Caki2 (cell line): ENCODE measurements at places on chromosomes 12 and 14. TPM values are rescaled to one million over a fixed set of nuclear protein-coding genes. Genes with fewer than 3 reads are reported as not detected.

DNA sequence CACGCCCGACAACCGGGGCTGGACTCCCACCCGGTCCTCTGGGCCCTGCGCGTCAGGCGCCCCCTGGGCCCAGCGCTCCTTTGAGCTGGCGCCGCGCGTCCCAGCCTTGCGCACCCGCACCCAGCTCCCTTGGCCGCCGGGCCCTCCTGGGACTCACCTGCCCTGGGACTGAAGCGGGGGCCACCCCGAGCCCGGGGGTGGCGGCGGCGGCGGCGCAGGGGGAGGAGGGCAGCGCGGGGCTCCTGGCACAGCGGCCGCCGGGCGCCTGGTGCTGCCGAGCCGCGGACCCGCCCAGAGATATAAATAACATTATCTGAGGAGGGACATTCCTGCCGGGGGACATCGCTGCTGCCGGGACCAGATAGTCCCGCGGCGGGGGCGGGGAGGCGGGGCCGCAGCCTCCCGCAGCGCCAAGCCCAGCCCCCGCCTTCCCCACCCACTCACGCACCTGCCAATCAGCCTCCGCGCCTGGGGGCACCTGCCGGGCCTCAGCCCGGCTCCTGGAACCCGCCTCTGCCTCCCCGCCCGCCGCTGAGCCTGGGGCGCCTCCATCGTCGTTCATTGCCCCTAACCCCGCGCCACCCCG, at the start of gene SPTB:
Gene SPTB (minus strand): TSS at position 273 of the 586 bp plus-strand sequence. CDS start 56,813 bp downstream, outside the sequence.
- peak; percentile 7 for DNase-seq

Gene KRT74
- not detected in 2 replicates for total RNA-seq

DNA sequence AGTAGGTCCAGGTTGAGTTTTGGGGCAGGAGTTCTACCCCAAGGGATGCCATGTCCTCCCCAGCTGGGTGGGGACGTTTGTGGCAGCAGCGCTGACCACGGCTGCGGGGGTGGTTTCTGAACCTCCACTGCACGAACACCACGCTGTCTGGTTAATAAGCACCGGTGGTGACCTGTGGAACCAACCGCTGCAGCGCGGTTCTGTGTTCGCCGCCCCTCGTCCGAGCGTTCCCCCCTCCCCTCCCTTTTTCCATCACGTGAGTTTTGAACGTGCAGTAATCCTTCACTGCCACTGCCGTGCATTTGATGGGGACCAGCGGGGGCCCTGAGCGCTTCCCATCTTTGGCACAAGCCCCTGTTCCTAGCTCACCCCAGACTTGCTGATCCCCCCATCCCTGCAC, 6.4 kb upstream of the ADSS1 start:
- DNase-seq: no peak

- no peak for DNase-seq
Measured at GRCh38 chr12:95962222-95962621, 19.1 kb downstream of the AMDHD1 start.

Gene FOXG1
- not detected in 2 replicates for total RNA-seq

DNA sequence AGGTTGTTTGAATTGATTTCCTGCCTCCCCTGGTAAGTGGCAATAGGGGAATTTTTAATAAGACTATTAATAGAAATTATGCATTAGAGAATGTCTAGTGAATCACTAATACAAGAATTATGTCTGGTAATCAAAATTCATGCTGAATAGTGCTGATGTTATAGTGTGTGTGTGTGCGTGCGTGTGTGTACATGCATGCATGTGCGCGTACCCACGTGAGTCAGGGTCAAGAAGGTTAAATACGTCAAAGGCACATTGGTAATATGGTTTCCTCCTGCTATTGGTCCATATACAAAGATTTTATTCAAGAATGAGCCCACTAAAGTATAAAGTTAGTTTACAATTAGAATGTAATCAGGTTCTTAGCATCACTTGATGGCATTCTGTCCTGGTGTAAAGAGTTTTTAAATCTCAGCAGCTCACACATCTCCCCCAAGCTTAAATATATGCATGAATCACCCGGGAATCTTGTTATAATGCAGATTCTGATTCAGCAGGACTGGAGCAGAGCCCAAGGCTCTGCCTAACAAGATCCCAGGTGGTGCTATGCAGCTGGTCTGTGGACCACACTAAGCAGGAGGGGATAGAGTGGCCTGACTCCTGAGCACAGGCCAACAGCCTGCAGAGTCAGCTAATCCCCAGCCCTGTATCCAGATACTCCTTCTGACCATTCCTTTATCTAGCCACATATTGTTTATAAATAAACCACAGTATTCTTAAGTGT, 43.9 kb downstream of the TTC9 start:
- DNase-seq: no peak

Gene NAV3
- total RNA-seq: 34.8 and 56.0 TPM in 2 replicates

Gene PLA2G1B
- not detected in 2 replicates for total RNA-seq

Gene ELK3
- 2.0 and 9.0 TPM in 2 replicates for total RNA-seq

Gene STAB2
- total RNA-seq: not detected in 2 replicates

- DNase-seq: no peak
Measured at GRCh38 chr12:53196486-53196885, 10.6 kb downstream of the ITGB7 start.
